Activated CD4-positive, alpha-beta T cell treated with anti-CD3 and anti-CD28 coated beads for 4 hours (primary cell): ENCODE measurements at places on chromosomes 5 and 9.

DNA sequence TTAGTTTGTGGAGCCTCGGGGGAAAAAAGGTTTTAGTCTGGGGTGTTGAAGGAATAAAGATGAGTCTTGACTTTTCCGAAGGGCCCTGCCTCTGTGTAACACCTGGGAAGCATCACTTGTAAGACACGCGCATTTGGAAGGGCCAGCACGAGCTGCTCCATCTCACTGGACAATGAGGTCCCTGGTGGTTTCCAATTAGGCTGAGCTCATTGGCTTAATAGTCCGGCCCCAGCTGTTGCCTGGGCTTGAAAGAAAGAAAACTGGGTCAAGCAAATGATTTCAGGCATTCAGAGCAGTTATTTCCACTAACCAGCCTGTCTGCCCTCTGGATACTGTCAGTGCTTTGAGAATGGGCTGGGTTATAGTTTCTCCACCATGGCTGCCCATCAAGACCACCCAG lies 64.5 kb downstream of the NSUN2 start:
- no peak for DNase-seq

- no peak for DNase-seq
Measured at GRCh38 chr5:100800562-100800961, 102.5 kb downstream of the ST8SIA4 start.

DNA sequence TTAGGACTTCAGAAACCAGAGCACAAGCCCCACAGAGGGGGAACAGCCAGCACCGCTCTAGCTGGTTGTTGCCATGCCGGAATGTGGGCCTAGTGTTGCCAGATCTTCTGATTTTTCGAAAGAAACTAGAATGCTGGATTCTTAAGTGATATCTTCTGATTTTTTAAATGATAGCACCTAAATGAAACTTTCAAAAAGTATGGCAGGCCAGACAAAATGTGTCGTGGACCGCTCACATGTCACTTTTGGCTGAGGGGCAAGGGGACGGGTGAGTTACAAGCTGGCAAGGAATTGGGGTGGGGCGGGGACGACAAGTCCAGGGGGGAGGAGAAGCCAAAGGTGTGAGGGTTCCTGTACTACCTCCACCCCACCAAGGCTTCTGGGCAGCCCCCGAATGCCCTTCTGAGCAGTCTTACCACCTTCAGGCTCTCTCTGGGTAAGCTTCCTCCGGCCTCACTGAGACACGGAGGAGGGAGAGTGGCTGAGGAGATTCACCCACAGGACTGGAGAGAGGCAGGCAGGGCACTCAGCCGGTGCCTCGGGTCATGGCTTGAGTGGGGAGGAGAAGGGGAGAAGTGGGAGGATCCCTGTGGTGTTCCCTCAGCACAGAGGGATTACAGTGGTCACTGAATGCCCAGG lies 10.3 kb downstream of the B4GALT7 start:
- no peak for DNase-seq

DNA sequence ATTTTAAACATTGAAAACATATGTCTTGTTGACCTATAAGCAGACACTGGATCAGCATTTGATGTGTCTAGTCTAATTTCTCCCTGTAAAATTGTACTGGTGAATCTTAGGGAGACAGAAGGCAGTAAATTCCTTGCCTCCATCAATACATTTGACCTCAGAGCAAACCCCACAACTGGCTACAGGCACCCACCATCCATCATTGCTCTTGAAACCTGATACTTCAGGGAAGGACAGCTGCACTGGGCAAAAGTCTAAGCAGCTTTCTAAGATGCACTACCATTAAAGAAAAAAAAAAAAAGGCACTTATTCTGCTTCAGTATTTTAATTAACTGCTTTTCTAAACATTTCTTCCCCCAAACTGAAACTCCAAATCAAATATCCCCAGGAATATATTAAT lies 1051.3 kb upstream of the DMAC1 start:
- DNase-seq, result no peak

- no peak for DNase-seq
Measured at GRCh38 chr9:35743452-35743851, 5.6 kb downstream of the GBA2 start.

- peak; percentile 41 for DNase-seq
Measured at GRCh38 chr5:141681695-141682641, at the start of gene ARAP3. Gene ARAP3 (minus strand): TSS chr5:141682230. CDS start chr5:141680486, 1,744 bp downstream.

- DNase-seq, result no peak
Measured at GRCh38 chr9:24602693-24603352, 57.1 kb upstream of the IZUMO3 start.

GRCh38 chr5:169094586-169095409 lies 206.1 kb downstream of the SLIT3 start:
- no peak for DNase-seq

DNA sequence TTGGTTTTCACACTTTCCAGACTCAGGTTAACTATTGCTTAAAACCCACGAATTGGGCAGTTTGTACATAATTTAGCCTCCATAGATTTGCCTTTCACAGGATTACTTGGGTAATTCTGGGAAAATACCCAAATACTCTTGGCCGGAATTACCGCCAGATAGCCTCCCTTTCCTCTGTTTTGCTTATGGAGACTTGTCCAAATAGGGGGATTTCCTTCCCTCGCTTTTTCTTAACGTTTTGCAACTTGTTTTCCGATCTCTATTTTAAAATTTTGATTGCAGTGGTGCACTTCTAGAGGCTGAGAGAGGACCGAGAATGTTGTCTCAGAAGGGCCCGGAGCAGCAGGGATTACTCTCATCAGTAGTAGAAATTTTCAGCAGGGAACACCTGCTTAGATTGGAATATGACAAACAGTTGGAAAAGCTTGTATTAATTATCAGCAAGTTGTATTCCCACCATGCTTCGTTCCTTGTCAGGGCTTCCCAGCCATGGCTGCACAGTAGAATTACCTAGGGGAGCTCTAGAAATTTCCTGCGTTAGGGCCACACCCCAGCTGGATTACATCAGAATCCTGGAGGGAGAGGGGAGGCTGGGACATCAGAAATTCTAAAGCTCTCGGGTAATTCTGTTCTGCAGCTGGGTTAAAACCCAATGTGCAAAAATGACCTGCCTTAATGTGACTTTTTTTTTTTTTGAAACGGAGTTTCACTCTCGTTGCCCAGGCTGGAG lies 329.1 kb downstream of the SH3GL2 start:
- no peak for DNase-seq

- DNase-seq, result no peak
Measured at GRCh38 chr5:59189472-59190244, 606.8 kb downstream of the RAB3C start.

DNA sequence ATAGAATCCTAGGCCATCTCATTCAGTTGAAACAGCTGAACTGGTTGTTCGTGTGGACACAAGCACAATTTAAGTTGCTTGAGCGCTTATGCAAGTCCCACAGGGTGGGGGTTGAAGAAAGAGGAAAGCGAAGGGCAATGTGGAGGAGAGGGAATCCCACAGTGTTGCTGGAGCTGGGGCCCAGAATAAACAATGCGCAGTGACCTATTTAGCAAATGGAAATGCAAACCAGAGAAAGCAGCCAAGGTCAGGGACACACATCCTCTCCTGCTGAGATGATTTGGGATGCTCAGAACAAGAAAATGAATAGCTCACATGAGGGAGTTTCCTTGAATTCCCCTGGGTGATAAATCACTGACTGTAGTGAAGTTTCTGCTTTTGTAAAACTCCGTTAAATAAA lies 838.3 kb downstream of the TLE4 start:
- no peak for DNase-seq

GRCh38 chr5:143776951-143777350 lies 35.0 kb upstream of the HMHB1 start:
- DNase-seq, result no peak
